Esophagus squamous epithelium (tissue), 5 donors: ENCODE measurements at places on chromosomes 2 and 18. TPM values are rescaled to one million over a fixed set of nuclear protein-coding genes. Genes with fewer than 3 reads are reported as not detected.

TRMT61B gene
- 7.2 TPM for total RNA-seq

GRCh38 chr2:120385355-120386127, 39.6 kb downstream of the INHBB start:
- H3K36me3 ChIP-seq: no peaks in the 10 kb centered on the region
- no peak overlapping the region for H3K4me3 ChIP-seq
- H3K27ac ChIP-seq: no peak overlapping the region
- DNase-seq: no peak
- H3K27me3 ChIP-seq: no peaks in the 10 kb centered on the region

DNA sequence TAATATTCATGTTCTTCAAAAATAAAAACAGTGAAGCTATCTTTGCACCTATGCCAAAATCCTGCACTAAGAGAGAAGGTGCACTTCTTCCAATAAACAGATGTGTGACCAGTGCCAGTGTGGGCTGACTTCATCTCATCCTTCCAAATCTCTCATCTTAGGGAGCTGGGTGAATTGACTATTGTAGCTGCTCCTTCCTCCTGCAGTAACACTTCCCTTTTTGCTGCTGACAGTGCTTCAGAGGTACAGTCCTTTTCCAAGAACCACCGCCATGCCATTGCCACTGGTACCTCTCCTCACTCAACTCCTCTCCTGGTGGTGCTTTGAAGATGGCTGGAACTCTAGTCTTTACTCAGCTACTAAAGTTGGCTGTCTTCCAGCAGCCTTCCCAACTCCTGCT, 42.1 kb upstream of the ARHGAP25 start:
- DNase-seq: no peak
- no peak overlapping the region for H3K4me3 ChIP-seq
- no peaks in the 10 kb centered on the region for H3K4me1 ChIP-seq

YPEL5 gene
- total RNA-seq: 42.4 TPM

GRCh38 chr2:201358684-201359083, 1.5 kb upstream of the FLACC1 start:
- no peaks in the 10 kb centered on the region for H3K36me3 ChIP-seq
- no peaks in the 10 kb centered on the region for H3K27me3 ChIP-seq
- no peak overlapping the region for H3K27ac ChIP-seq
- no peak for DNase-seq
- peaks cover 3% of the 10 kb centered on the region for H3K4me1 ChIP-seq
- H3K4me3 ChIP-seq: no peak overlapping the region

- H3K27me3 ChIP-seq: no peaks in the 10 kb centered on the region
- no peak for DNase-seq
- no peaks in the 10 kb centered on the region for H3K4me1 ChIP-seq
- no peaks in the 10 kb centered on the region for H3K36me3 ChIP-seq
- no peak overlapping the region for H3K27ac ChIP-seq
- no peak overlapping the region for H3K4me3 ChIP-seq
These were observed 44.6 kb upstream of the REG3G start for GRCh38 chr2:78980871-78981270.

KCNG3 gene
- total RNA-seq: 0.23 TPM

DNA sequence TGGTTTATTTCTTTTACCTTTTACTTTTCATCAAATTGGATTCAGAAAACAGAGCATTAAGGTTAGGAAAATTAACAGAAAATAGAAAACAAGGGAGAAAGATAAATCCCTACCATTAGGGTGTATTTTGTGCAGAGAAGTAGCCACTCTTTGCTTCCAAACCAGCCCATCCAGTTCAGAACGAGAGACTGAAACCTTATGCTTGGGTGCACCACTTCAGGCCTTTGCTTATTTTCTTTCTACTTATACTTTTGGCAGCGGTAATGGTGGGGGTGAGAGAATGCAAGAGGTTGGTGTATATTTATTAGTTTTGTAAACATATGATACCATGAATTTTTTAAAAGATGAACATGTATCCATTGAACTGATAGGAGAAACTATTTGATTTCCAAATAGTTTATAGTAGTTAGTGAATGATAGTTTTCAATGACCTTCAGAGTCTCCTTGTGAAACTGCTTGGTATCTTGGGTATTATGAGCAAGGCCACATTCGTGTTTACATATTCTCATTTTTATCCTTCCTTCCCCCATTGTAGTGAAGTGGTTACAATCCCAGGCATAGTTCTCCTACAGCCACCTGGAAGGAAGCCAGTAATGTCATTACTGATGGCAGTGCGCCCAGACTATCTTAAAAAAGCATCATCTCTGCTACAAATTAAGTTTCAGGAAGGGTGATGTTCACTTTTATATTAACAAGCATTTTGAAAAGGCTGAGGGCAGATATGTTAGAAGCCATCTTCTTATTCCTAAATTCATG, 60.8 kb downstream of the MFSD6 start:
- H3K27me3 ChIP-seq: no peaks in the 10 kb centered on the region
- peaks cover 6% of the 10 kb centered on the region for H3K36me3 ChIP-seq
- H3K4me1 ChIP-seq: peaks cover 22% of the 10 kb centered on the region
- no peak for DNase-seq
- no peak overlapping the region for H3K4me3 ChIP-seq
- H3K27ac ChIP-seq: peak overlapping the region; percentile 70

SERPINB3 gene
- 668 TPM for total RNA-seq

MYOM1 gene
- total RNA-seq: 0.40 TPM

DNA sequence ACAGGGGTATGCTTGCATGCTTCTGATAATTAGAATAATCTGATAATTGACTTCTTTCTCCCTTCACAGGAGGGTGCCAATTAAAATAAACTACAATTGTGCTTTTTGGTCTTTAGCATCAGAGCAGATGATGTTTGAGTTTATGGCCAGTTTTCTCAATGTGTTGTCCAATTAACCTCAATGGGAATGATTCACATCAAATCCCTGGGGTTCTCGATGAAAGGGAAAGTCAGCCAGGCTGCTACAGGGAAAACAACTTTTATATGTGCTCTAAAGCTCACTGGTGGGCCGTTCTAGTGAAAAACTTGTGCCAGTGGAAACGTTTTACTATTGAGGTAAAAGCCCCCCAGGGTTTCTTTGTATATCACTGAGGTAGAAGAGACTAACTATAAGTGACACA, 887.3 kb upstream of the CRIM1 start:
- DNase-seq: no peak
- no peaks in the 10 kb centered on the region for H3K36me3 ChIP-seq
- no peaks in the 10 kb centered on the region for H3K4me1 ChIP-seq
- no peak overlapping the region for H3K27ac ChIP-seq
- H3K4me3 ChIP-seq: no peak overlapping the region

DNA sequence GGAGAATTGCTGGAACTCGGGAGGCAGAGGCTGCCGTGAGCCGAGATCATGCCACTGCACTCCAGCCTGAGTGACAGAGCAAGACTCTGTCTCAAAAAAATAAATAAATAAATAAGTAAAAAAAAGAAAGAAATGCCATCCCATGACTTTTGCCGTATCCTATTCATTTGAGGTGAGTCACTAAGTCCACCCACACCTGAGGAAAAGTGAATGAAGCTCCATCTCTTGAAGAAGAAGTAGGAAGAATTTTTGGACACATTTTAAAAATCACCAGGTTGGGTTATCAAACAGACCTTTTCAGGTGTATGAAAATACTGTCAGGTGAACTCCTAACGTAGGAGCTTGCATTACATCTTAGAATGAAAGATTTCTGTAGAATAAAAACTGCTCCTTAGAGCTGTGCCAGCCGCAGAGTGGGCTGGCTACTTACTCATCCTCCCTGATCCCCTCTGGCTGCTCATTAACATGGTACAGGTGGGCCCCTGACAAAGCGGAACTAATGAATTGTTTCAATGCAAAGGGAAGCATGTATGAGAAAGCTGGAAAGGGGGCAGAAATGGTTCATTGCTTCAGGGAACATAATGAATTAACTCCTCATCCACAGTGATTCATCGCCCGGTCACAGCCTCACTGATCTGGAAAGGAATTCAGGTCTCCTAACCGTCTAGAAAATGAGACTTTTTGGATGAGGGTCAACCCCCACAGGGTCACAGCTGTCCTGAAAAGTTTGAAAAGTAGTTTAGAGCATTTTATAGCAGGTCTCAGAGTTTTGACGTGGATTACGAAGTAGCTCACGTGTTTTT, 191.4 kb downstream of the SPP2 start:
- H3K36me3 ChIP-seq: no peaks in the 10 kb centered on the region
- peaks cover 3% of the 10 kb centered on the region for H3K4me1 ChIP-seq
- no peak for DNase-seq
- H3K27me3 ChIP-seq: no peaks in the 10 kb centered on the region

GRCh38 chr18:77103991-77104531, 28.5 kb downstream of the MBP start:
- peaks cover 52% of the 10 kb centered on the region for H3K4me1 ChIP-seq
- DNase-seq: no peak
- no peaks in the 10 kb centered on the region for H3K27me3 ChIP-seq
- no peaks in the 10 kb centered on the region for H3K36me3 ChIP-seq

DNA sequence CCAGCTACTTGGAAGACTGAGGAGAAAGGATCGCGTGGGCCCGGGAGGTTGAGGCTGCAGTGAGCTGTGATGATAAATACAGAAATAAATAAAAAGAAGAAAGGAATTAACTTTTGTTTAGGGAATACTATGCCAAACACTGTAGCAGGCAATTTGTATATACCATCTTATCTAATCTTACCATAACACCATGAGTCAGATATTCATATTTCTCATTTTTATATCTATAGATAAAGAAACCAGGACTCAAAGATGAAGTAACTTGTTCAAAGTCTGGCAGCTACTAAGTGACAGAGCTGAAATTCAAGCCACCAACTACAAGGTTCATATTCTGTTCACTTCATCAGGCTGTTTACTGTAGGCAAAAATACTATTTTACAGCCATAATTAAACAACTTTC, 119.2 kb upstream of the SLC39A10 start:
- DNase-seq: no peak
- no peak overlapping the region for H3K27ac ChIP-seq
- no peak overlapping the region for H3K4me3 ChIP-seq
- H3K36me3 ChIP-seq: no peaks in the 10 kb centered on the region
- no peaks in the 10 kb centered on the region for H3K27me3 ChIP-seq
- H3K4me1 ChIP-seq: peaks cover 24% of the 10 kb centered on the region

DNA sequence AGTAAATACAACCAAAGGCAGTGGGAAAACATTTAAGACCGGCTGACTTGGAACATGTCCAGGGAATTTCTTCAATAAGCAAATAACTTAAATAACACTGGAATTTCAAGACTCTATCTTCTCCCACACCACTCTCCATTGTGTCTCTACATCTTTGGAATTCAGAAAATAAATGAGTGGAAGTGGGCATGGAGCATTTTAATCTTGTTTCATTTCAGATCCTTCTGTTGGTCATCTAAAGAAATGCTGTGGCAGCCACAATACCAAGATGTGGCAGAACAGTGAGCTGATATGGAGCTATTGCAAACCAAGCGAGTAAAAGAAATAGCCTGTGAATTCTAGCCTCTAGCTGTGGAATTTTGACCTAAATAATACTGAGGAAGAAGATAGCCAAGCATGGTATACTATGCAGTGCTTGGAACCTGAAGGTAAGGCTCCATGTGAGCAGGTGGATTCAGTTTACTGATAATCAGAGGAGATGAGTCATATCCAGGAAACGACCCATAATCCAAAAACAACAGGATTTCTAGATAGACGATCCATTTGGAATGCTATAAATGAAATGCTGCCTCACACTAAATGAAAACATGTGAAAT, 157.1 kb upstream of the SCN7A start:
- H3K4me1 ChIP-seq: no peaks in the 10 kb centered on the region
- H3K4me3 ChIP-seq: no peak overlapping the region
- H3K36me3 ChIP-seq: no peaks in the 10 kb centered on the region
- H3K27ac ChIP-seq: no peak overlapping the region

TRIM43 gene
- not detected for total RNA-seq

- H3K36me3 ChIP-seq: no peaks in the 10 kb centered on the region
- H3K4me3 ChIP-seq: no peak overlapping the region
- DNase-seq: no peak
- no peak overlapping the region for H3K27ac ChIP-seq
- no peaks in the 10 kb centered on the region for H3K4me1 ChIP-seq
These were observed 213.8 kb downstream of the BCL2 start for GRCh38 chr18:63105636-63106316.

COBLL1 gene
- 35.4 TPM for total RNA-seq

CYP1B1 gene
- total RNA-seq: 20.0 TPM

TMEM178A gene
- not detected for total RNA-seq

CERKL gene
- total RNA-seq: not detected

DSG4 gene
- total RNA-seq: not detected

GRCh38 chr2:71498261-71498701, 44.9 kb downstream of the DYSF start:
- H3K4me3 ChIP-seq: no peak overlapping the region
- peak overlapping the region; percentile 36 for H3K27ac ChIP-seq
- no peaks in the 10 kb centered on the region for H3K4me1 ChIP-seq
- H3K36me3 ChIP-seq: no peaks in the 10 kb centered on the region
- H3K27me3 ChIP-seq: no peaks in the 10 kb centered on the region

EXOC6B gene
- total RNA-seq: 32.4 TPM

- no peaks in the 10 kb centered on the region for H3K27me3 ChIP-seq
- H3K4me3 ChIP-seq: no peak overlapping the region
- DNase-seq: no peak
- H3K4me1 ChIP-seq: peaks cover 18% of the 10 kb centered on the region
- no peaks in the 10 kb centered on the region for H3K36me3 ChIP-seq
- H3K27ac ChIP-seq: no peak overlapping the region
These were observed 34.9 kb downstream of the OSBPL1A start for GRCh38 chr18:24362757-24363156.

DNA sequence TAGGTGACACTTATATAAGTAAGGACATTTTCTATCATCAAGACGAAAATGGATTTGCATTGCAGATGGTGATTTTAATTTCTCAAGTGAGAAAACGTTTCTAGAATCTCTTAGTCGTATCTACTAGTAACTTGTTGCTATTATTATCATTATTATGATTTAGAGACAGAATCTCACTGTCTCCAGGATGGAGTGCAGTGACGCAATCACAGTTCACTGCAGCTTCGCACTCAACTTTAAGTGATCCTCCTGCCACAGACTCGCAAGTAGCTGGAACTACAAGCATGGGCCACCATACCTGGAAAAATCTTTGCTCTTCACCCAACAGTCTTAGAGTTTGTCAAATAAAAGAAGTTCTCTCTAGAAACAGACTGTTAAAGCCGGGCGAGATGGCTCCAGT, 37.6 kb upstream of the DDX18 start:
- H3K36me3 ChIP-seq: no peaks in the 10 kb centered on the region
- no peak for DNase-seq
- no peaks in the 10 kb centered on the region for H3K27me3 ChIP-seq
- H3K4me3 ChIP-seq: no peak overlapping the region

MBD2 gene
- total RNA-seq: 46.5 TPM
